ENCODE measurements at places on chromosomes 11 and 22.

GRCh38 chr11:18427240-18427639 lies 15.1 kb downstream of the LDHC start:
- DNase-seq, result no peak

DNA sequence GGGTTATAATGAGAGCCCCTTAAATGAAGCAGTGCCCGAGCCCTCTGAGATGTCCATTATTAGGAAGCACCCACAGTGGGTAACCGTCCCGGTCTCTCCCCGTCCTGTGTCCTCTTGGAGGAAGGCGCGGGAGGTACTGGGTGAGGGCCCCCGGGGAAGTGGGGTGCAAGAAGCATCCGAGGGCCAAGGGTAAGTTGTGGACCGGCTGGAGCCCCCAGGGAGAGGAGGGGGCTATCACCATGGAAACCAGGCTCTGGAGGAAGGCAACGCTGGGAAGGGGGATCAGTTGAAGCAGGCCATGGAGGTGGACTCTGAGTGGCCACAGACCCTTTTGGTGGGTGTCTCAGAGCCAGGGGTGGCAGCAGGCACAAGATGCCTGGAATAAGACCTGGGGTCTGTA lies 173.6 kb downstream of the ST3GAL4 start:
- DNase-seq, result no peak

DNA sequence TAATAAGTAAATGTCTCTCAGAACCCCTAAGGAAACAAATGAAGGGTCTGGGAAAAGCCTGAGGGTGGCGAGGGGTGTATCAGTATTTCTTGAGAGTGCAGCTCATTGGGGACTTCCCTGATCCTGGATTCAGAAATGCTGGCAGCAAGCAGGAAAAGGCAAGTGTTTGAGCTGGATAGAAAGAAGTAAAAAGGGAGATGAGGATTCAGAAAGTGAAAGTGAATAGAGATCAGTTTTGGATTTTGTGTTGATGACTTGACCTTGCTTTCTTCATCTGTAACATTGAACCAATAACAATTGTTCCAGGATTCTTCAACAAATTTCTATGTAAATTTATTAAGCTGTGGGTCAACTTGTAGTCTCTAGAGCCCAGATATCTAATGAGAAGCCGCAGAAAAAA lies 66.9 kb upstream of the CTSC start:
- DNase-seq, result no peak

DNA sequence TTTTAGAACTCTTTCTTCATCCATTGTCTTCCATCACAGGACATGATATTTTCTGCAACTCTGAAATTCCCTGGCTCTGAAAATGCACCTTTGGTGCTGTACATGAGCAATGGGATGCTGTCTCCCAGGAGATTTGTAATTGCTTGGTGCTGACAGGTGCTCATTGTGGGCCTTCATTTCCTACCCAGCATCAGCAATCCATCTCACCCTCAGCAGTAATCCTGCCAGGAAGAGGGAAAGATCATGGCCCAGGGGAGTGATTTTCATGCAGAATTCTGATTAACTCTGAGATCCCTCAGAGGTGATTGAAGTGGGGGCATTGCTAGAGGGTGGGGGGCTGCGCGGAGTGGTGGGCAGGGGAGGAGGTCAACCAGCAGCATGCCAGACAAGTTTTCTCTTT lies 651.7 kb downstream of the NELL1 start:
- no peak for DNase-seq

- no peak for DNase-seq
These were observed 206.8 kb upstream of the CADM1 start for GRCh38 chr11:115710980-115711379.

DNA sequence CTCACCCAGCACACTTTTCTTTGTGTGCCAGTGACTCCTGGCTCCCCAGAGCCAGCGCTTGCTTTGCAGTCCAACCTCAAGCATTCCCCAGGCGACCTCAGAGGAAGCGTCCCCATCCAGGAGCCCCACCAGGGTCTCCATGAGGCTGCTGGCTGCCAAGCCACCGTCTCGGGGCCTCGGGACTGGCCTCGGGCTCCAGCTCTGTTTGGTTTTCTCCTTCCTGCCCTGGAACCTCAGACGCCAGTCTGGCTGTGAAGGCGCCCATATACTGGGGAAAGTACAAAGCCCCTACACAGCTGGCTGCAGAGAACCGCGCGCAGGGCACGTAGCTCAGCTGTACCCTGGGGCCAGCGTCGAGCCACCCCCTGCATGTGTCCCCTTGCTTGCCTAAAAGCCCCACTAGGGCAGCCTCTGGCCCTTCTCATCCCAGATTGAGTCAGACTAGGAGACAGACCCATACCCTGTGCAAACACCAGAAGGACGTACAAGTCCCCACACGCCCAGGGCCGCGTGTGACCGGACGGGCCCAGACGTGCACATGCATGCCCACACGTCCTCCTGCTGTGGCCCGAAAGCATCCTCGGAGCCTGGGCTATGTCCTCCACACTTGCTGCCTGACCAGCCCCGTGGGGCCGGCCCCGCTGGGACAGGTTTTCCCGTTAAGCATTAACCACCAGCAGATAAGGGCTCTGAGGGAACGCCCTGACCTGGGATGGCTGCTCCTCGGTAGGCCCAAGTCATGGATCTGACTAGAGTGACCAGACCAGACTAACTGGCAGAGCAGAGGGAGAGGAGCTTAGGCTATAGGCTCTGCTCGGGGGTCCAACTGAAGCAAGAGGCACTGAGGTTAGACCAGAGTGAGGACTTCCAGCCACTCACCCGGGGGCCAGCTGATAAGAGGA lies 4.2 kb upstream of the SYT8 start:
- DNase-seq, result no peak

GRCh38 chr22:45320357-45320976 lies 10.7 kb downstream of the FAM118A start:
- DNase-seq, result no peak

- DNase-seq, result no peak
These were observed 31.9 kb downstream of the RRAS2 start for GRCh38 chr11:14327116-14327515.

DNA sequence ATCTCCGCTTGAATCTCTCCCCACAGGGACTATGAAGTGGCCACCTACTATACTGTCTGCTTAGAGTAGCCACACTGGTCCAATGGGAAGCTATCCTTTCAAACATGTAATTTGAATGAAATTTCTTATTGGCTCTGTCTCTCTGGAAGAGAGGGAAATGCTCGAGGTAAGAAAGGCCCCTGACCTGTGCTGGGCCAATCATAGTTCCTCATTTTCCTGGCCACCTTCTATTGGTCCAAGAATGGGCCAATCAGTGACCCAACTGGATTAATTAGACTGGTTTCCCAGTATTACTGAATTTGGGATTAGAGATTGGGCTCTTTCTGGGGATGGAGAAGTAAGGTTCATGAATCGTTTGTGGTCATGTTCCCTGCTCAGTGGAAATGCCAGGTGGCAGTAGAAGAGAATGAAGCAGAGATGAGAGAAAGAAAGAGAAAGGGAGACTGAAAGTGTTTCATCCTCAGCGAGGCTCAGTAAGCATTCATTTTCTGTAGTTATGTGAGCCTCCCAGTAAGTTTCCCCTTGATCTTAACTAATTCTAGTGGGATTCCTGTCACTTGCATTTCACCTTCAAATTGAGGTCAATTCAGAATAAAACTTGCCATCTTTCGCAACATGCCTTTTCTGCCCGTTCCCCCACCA lies 8.4 kb upstream of the MMP20 start:
- no peak for DNase-seq

DNA sequence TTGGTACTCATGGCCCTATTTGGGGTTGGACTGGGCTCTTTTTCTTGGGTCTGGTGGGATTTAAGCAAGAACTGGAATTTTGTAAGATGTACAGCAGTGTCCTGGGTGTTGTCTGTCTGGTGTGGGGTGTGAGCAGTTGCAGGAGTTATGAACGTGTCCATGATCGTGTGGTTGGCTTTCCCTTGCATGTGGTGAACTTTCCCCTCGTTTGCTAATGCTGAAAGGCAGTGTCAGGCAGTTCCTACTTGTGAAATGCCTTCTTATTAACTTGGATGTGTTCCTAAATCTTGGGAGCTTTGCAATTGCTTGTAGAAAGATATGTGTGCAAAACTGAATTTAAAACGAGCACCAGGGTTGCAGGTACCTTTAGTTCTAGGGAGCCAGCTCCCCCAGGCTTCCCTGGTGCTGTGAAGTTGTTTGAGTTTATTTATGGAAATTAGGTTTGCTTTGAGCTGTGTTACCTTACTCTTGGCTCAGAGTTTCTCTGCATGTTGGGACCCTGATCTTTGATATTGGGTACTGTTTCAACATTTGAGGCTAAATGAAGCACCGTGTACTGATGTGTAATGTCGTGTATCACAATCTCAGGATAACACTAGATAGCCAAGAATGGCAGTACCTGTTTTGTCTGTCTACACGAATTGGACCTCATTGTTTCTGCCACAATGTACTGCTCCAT lies 35.8 kb upstream of the HSD17B12 start:
- DNase-seq, result no peak

GRCh38 chr22:20437613-20438426 lies at the start of gene SCARF2:
Gene SCARF2 (minus strand): TSS chr22:20437825. CDS start chr22:20437754, 71 bp downstream.
- no peak for DNase-seq

GRCh38 chr11:67996622-67997474 lies 7.0 kb downstream of the UNC93B1 start:
- DNase-seq, result no peak

DNA sequence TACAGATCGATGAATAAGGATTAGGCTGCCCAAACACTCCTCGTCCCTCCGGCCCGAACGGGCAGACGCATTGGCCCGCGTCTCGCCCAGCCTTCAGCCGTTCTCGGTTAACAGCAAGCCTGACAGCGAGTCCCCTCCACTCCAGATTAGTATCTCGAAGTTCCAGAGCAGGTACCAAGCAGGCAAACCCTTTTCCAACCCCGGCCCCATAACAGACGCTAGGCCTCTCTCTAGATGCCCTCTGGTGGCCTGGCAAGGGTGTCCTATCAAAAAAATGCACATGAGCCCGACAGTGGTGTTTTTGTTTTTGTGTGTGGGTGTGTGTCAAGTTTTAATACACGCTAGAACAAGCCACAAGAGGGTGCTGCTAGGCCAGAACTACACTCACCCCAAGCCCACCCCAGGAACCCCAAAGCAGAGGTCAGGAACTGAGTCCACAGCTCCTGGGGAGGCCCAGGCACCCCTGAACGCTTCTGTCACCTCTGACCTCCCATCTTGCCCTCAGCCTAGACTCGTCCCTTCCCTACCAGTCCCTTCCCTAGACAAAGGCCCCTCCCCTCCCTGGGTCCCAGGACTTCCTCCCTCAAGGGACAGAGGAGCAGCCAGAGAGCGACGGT lies 658 bp upstream of the ARFGAP2 start:
- DNase-seq, result peak; percentile 55

DNA sequence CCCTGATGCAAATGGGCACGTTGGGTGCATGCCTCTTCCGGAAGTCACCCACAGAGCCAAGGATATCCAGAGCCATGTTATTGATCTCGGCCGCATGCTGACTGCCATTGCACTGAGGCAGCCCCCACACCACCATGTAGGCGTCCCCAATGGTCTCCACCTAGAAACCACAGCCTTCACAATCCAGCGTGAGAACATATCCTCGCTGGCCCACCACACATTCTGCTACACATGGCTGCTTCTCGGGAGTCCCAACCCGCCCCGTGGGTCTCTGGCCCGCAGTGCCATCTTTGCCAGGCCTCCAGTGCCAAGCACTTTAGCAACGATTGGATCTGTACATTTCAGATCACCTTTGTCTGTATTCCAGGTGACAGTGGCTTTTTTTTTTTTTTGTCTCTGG lies 26.2 kb upstream of the LRRC32 start:
- DNase-seq, result no peak

DNA sequence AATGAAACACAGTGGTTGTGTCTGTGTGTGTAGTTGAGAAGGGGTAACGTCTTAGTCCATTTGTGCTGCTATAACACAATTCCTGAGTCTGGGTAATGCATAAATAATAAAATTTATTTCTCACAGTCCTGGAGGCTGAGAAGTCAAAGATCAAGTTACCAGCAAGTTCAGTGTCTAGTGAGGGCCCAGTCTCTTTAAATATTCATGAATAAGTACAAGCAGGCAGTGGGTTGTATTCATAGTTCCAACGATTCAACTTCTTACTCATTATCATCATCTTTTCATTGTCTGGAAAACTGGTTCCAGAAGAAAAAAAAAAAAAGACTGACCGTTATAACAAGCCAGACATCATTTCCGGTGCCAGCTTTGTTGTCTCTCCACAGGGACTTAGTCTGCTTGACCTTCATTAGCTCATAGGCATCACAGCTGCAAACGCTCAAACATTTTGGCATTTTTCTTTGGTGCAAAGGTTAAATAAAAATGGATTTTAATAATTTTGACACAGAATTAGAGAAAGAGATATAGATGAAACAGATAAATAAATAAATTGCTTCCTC lies 1297.5 kb downstream of the LRRC4C start:
- no peak for DNase-seq

DNA sequence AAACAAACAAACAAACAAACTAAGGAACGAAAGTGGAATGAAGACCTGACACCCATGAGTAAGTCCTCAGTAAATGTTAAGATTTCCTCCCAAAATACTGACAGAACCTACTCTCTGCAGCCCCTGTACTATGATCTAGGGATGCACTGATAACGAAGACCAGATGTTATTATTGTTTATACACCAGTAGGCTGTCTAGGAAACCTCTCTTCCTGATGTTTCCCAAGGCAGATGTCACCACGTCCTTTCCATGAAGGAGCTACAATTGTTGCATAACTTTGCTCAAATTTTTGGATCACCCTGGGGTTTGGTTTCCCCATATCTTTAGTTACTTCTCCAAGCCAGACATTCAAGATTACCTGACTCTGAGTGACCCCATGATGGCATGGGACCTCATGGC lies 340.7 kb downstream of the MIAT start:
- DNase-seq, result no peak

DNA sequence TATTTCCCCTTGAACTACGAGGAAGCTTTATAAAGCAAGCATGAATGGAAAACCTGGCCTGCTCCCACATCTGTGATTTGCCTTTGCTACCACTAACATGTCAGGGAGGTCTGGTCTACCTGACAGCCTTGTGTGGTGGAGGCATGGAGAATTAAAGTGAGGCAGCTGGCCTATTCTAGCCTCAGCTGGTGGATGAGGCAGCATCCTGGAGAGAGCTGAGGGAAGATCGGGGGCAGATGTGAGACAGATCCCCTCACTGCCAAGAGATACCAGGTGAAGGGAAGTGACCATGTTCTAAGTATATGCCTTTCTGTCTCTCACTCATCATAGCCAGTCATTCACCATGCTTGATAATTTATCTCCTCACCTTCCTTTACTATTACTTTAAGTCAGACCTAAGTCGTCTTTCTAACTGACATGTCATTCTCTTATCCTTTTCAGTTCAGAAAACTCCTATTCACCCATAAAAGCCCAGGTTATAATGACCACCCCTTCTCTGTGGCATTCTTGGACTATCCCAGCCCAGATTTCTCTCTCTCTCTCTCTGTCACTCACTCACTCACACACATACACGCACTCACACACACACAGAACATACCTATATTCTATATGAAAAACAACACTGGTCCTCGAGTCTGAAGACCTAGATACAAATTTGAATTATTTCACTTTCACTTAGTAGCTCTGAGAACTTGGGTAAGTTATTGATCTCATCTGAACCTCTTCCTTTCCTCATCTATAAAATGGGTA lies 90.7 kb downstream of the CSNK2A3 start:
- no peak for DNase-seq

- DNase-seq, result no peak
These were observed 206.3 kb downstream of the DDX10 start for GRCh38 chr11:108871152-108871551.

GRCh38 chr11:126628790-126629621 lies 273.5 kb downstream of the ST3GAL4 start:
- DNase-seq, result no peak

All from NCI-H1930 (cell line).